NCI-H526 treated with DMSO at 0.1 percent for 48 hours (cell line): ENCODE measurements at places on chromosomes 13 and 19.

GRCh38 chr13:43878892-43879754, at the start of gene CCDC122:
CCDC122 (minus strand) TSS chr13:43879740; CDS start chr13:43869376, 10,364 bp downstream.
- DNase-seq, result peak; percentile 53

GRCh38 chr19:42099336-42099925, 23.5 kb downstream of the ZNF574 start:
- DNase-seq, result no peak

GRCh38 chr13:92830821-92831220, 395.8 kb upstream of the GPC6 start:
- no peak for DNase-seq

DNA sequence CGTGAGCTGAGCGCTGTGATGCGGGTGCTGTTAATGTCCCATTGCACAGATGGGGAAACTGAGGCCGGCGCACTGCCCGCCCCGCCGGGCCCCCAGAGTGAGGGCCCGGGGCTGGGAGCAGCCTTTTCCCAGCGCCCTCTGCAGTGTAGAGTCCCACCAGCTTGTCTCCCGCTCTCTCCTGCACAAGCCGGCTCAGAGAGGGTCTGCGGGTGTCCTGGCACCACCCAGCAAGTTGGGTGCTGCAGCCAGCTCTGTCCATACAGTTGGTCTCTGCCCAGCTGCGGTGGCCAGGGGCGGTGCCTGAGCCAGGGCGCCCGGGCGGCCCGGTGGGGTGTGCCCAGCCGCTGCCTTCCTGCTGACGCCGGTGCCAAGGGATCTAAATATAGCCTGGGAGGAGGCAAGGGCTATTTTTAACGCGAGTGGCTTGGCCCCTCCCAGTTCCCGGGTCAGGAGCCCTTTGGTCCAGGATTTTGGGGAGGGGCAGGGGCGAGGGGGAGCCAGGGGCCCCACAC, 19.3 kb downstream of the GADD45B start:
- DNase-seq, result no peak

GRCh38 chr13:48896312-48896711, 79.4 kb upstream of the FNDC3A start:
- DNase-seq, result no peak
